ENCODE measurements at places on chromosomes 4 and X.

GRCh38 chrX:124239911-124240310 is 92.5 kb upstream of the TEX13D start:
- no peak for DNase-seq

- DNase-seq, result peak; percentile 43
Observed at GRCh38 chrX:31209005-31209628, 137.3 kb upstream of the FTHL17 start.

DNA sequence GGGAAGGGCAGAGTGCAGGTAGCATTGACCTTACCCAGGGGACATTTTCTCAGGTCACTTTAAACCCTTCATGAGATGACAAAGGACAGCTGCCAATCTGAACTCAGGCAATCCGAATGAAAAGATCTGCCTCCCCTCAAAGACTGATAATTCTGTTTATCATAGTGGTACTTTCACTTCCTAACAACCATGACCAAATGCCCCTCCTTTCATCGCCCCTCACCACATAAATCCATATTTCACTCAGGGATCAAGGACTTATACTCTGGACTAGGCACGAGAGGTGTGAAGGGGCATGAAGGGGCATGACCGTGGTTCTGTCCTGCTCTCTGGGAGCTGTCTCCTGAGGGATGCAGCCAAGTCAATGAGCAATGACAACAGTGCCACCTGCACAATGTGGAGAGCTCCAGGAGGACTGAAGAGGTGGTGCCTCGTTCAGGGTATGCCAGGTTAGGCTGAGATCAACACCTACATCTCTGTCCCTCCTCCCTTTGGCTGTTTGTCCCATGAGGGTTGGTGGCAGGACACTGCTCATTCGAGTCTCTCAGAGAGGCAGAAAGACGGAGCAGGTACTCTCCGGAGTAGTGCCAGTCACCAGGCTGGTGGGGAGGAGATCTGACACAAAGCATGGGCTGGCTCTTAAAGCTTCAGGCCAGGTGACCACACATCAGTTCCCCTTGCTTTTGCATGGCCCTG is 12.5 kb downstream of the HS3ST1 start:
- DNase-seq, result peak; percentile 24

DNA sequence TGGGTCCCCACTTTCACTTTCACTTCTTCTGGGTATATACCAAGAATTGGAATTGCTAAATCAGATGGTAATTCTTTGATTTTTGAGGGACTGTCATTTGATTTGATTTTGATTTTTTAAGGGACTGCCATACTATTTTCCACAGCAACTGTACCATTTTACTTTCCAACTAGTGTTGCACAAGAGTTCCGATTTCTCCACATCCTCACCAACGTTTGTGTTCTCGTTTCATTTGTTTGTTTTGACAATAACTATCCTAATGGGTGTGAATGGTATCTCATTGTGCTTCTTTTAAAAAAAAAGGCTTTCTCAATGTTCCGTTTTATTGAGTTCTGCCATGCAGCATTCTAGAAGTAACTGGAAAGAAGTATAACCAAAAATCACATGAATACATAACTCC is 62.6 kb downstream of the C4orf46 start:
- no peak for DNase-seq
